MM.1S (cell line): ENCODE measurements at places on chromosomes 16 and 17.

DNA sequence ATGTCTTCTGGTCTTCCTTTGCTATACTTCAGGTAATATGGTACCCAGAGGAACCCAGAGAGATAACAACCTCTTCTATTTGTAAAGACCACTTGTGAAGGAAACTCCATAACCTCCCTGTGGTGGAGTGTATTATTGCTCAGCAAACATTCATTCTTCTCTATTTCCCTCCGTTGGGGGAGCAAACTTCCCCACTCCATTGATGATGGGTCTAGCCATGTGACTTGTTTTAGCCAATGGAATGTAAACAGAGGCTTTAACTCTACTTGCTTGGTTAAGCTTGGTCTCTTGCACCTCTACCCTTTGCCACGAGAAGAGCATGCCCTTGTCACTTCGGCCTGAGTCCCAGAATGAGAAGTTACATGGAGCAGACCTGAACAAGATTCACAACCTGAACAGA, 30.0 kb upstream of the SKAP1 start:
- DNase-seq = no peak

- peak; percentile 53 for DNase-seq
These were observed 1.5 kb downstream of the CASKIN1 start for GRCh38 chr16:2194852-2195321.

- no peak for DNase-seq
These were observed 206.9 kb downstream of the WWOX start for GRCh38 chr16:78306361-78306760.

- peak; percentile 89 for DNase-seq
These were observed 561 bp upstream of the HERPUD1 start for GRCh38 chr16:56931271-56931891.

- no peak for DNase-seq
These were observed 185.1 kb upstream of the PSMD7 start for GRCh38 chr16:74111456-74111982.

DNA sequence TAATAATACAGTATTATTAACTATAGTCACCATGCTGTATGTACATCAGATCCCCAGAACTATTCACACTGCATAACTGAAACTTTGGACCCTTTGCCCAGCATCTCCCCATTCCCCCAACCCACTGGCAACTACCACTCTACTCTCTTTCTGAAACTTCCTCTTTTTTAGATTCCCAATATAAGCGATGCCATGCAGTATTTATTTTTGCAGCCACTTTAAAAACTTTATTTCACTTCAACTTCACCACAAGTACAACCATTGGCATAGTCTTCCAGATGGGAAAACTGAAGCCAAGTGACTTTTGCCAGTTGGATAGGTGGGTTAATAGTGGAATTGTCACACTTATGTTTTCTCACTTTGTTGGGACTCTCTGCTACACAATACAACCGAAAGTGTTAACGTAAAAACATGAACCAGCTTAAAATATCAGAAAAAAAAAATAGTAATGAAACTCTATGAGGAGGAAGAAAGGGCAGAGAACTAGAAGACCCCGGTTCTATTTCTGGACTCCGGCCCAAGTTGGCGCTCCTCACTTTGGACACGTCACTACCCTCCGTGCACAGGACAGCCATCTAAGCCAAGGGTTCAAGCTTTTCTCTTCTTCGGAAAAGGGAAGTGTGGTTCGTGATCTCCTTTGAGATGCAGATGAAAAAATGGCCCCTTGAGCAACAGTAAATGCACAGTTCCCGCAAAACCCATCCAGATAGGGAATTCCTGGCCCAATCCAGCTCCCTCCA, 743 bp downstream of the SHCBP1 start:
- peak; percentile 53 for DNase-seq

- DNase-seq = peak; percentile 59
These were observed 76.4 kb downstream of the MRC2 start for GRCh38 chr17:62703776-62704380.

DNA sequence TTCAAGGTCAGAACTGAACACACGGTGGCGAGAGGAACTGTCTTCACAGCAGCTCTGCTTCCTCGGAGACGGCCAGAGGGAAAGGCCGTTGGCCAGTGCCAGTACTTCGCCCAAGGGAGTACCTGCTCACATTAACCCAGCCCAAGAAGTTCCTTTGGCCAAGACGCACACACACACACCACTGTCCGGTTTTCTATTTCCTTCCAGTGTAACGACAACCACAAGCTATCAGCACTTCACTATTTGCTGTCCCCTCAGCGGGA, 744 bp upstream of the GGNBP2 start:
- DNase-seq = peak; percentile 69

DNA sequence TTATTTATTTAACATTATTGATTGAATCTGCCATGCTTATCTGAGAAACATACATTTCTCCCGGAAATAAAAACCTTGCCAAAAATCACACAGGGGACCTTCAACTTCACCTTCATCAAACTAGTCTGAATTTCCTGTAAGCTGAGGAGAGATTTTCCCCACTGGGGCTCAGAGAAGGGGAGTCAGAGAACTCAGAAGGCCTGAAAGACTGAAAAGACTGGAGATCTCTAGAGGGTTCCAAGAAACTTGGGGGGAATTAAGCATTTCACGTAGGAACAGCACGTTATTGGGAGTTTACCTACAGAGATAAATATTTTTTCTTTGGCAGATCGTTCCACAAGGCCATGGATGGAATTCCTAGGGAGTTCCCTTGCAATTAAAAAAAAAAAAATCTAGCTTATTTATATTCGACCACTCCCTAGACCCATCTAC, 528 bp upstream of the NOL11 start:
- DNase-seq = no peak

DNA sequence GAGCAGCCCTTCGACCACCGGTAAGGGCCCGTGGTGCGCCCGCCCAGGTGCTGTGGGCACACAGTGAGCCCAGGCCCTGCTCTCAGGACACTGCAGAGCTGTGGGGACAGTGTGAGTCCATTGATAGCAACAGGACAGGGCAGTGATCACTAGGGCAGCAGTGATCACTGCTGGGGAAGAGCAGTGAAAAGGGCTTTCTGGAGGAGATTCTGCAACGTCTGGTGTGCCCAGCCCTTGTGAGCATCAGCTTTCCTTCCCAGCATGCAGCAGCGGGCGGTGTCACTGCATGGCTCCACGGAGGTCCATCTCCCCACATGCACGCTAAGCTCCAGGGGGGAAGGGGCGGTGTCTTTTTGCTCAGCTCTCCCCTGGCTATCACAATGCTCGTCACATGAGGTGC, 32.1 kb downstream of the MAP1LC3B start:
- DNase-seq = no peak

DNA sequence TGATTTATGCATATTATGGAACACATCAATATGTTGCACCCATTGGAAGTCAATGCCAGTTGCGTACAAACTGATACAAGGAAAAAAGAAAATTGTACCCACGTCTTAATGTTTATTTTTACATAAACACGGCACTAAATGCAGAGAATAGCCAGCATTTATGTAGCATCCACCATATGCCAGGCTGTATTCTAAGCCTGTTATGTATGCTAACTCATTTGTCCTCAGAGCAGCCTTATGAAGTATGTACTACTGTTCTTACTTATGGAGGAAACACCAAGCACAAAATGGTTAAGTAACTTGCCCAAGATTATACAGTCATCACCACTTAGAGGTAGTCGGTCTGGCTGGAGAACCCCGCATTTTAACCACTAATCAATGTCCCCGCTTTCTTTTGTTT, 837.9 kb upstream of the RBFOX1 start:
- DNase-seq = no peak

DNA sequence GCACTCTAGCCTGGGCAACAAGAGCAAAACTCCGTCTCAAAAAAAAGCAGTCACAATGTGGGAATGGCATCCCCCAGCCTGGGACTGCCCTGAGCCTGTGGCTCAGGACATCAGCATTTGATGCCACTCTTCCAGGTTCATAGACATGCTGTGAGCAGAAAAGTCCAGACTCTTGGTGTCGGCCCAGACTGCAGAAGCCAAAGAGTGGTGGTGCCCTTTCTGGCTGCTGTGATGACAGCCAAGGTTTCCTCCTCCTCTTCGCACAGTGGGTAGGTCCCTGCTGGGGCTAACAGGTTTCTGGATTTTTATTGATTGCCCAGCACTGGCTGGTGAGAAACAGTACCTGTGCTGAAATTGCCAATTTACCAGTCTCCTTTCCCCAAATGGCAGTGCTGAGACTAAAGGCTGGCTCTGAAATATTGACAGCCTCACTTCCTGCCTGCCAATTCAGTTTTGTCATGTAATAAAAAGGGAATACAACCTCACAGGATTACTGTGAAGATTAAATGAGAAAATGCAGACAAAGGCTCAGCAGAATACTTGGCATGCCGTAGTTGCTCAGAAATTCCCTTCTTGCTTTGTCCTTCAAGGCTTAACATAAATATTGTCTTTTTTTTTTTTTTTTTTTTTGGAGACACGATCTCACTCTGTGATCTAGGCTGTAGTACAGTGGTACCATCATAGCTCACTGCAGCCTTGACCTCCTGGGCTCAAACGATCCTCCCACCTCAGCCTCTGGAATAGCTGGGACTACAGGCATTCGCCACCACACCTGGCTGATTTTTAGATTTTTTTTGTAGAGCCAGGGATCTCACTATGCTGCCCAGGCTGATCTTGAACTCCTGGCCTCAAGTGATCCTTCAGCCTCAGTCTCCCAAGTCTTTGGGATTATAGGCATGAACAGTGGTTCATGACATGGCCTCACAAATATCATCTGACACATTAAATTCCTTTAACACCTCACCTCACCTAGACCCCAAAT, 15.5 kb upstream of the UBE2G1 start:
- no peak for DNase-seq

- DNase-seq = no peak
These were observed 149.0 kb downstream of the MRM1 start for GRCh38 chr17:36750316-36750885.

DNA sequence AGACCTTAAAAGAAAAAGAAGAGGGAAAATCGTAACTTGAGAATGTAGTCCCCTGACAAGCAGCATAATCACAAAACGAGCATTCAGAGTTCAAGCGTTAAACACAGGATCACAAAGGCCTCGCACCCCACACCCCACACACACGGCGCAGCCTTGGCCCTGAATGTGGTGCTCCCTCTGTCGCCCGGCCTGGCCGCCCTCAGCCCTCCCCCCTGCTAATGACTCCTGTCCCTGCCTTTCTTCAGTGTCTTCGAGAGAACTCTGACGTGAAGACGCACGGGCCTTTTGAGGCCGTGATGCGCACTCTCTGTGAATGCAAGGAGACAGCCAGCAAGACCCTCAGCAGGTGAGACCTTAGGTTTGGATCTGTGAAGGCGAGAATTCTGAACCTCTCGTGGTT, 47.5 kb upstream of the ENDOV start:
- no peak for DNase-seq

DNA sequence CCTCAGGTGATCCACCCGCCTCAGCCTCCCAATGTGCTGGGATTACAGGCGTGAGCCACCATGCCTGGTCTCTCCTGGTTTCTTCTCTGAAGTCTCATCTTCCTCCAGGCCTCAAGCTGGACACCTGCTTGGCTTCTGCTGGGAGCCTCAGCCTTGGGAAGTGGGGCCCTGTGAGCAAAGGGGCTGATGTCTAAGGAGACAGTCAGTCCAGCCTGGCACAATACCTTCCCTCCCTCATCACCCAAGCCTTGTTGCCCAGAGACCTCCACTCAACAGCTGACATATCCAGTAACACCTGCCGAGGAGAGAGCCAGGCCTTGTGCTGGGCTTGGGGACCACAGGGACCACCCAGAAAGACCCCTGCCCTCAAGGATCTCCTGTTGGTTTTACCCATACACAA, 251.6 kb downstream of the GSG1L start:
- DNase-seq = no peak

DNA sequence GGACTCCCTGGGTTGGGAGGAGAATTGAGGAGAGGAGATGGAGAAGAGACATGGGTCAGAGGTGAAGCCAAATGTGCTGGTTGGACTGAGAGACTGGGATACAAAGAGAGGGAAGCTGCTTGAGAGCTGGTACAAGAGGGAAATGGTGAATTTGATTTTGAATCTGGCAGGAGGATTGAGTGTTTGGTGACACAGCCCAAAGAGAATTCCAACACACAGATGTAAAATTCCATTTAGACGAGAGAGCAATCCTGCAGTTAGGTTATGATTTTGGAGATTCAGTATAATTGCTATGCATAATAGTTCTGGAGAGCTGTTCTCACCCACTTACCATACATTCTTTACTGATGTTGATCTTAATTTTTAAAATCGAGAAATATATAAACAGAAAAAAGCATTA, 57.7 kb downstream of the HSD17B2 start:
- no peak for DNase-seq

GRCh38 chr17:80160536-80160935, 9.3 kb upstream of the CARD14 start:
- no peak for DNase-seq

DNA sequence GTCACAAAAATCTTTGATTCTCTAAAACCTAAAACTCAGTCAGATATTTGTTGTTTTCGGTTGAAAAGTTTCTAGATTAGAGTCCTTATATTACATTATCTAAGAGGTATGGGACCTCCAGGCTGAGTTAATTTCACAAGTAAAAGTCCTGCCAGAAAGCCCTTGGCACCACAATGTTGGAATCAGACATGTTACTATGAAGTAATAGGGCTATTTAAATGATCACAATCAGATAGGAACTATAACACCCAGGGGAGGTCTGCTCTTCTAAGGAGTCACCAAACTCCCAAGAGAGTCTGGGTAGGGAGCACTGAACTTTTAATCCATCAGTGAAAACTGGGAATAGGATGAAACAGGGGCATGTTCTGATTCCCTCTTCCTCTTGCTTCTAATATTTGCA, 54.2 kb downstream of the WIPI1 start:
- no peak for DNase-seq

- peak; percentile 31 for DNase-seq
These were observed 21.8 kb downstream of the CEP131 start for GRCh38 chr17:81200695-81201580.

- peak; percentile 33 for DNase-seq
These were observed 2.3 kb downstream of the HOXB4 start for GRCh38 chr17:48575673-48576478.

DNA sequence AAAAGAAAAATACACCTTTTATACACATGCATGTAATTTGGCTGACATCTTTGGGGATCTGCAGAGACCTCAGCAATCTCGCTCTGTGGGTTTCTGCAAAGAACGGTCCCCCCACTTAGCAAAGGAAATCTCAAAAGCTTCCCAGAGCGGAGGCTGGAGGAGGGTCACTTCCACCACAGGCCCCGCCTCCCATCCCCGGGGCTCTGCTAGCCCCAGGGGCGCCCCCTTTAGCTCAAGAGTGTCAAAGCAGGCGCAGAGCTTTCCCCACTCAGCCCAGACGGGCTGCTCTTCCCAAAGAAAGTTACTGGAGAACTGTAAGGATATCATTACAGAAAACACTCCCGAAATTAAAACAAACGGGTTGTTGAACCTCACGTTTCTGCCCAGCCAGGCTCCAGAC, 11.4 kb downstream of the SLC13A5 start:
- no peak for DNase-seq

- no peak for DNase-seq
These were observed 265.9 kb downstream of the SOX9 start for GRCh38 chr17:72386619-72387237.

DNA sequence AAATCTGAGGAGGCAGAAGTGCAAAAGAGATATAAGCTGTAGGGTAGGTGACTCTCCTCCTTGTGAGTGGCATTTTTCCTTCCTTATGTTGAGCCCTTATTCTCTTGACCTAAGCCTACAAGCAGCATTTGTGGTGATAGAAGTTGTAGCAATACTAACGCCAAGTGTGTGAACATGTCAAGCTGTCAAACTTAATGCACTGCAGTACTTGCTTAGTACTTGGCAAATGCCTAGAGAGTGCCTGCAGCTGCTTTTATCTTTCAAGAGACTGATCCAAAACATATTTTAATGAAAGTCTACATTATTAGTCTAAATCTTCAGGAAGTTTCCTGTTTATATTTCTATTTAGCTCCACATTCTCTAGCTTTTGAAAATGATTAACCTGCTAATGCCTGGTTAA, 83.2 kb downstream of the CNTNAP4 start:
- DNase-seq = no peak

GRCh38 chr16:65967376-65967775, 399.1 kb upstream of the CDH5 start:
- no peak for DNase-seq
